Osteoblast (primary cell): ENCODE measurements at places on chromosomes 1 and 21.
A peak's percentile ranks its signal among the peaks of the same experiment; 100 is the strongest.

- H3K27ac ChIP-seq, result no peak overlapping the region
- no peaks in the 10 kb centered on the region for H3K4me1 ChIP-seq
- no peak overlapping the region for H3K4me3 ChIP-seq
These were observed 70.0 kb downstream of the CLCA4 start for GRCh38 chr1:86616871-86617270.

GRCh38 chr1:248775441-248775840 is 19.9 kb upstream of the LYPD8 start:
- no peak overlapping the region for H3K27ac ChIP-seq
- H3K36me3 ChIP-seq, result no peaks in the 10 kb centered on the region
- no peaks in the 10 kb centered on the region for H3K27me3 ChIP-seq
- no peak overlapping the region for H3K4me3 ChIP-seq
- DNase-seq, result no peak

DNA sequence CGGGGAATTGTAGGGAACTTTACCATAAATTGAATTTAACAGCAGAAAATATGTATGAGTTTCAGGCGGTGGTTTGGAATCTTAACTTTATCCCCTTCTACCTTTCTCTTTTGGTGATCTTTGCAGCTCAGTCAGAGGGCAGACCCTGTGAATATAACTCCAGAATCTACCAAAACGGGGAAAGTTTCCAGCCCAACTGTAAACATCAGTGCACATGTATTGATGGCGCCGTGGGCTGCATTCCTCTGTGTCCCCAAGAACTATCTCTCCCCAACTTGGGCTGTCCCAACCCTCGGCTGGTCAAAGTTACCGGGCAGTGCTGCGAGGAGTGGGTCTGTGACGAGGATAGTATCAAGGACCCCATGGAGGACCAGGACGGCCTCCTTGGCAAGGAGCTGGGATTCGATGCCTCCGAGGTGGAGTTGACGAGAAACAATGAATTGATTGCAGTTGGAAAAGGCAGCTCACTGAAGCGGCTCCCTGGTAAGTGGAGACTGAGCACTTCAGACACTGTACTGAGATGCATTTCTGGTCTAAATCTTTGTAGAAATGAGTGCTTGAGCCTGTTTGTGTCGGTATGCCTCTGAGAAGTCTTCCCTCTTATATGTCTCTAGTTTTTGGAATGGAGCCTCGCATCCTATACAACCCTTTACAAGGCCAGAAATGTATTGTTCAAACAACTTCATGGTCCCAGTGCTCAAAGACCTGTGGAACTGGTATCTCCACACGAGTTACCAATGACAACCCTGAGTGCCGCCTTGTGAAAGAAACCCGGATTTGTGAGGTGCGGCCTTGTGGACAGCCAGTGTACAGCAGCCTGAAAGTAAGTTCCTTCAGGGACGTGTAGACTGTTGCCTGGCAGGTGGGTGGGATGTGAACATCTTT is 1.5 kb downstream of the CCN1 start:
- peaks cover 23% of the 10 kb centered on the region for H3K4me1 ChIP-seq
- no peaks in the 10 kb centered on the region for H3K27me3 ChIP-seq
- peak; percentile 92 for DNase-seq
- peak overlapping the region; percentile 83 for H3K4me3 ChIP-seq
- H3K36me3 ChIP-seq, result peaks cover 26% of the 10 kb centered on the region

- no peak overlapping the region for H3K27ac ChIP-seq
- peak; percentile 86 for DNase-seq
- peak overlapping the region; percentile 82 for H3K4me3 ChIP-seq
- H3K36me3 ChIP-seq, result no peaks in the 10 kb centered on the region
These were observed 663 bp downstream of the ATP13A2 start for GRCh38 chr1:17011092-17011438.

GRCh38 chr1:233061265-233061664 is 110.9 kb downstream of the NTPCR start:
- no peaks in the 10 kb centered on the region for H3K27me3 ChIP-seq
- no peaks in the 10 kb centered on the region for H3K4me1 ChIP-seq
- no peak for DNase-seq

DNA sequence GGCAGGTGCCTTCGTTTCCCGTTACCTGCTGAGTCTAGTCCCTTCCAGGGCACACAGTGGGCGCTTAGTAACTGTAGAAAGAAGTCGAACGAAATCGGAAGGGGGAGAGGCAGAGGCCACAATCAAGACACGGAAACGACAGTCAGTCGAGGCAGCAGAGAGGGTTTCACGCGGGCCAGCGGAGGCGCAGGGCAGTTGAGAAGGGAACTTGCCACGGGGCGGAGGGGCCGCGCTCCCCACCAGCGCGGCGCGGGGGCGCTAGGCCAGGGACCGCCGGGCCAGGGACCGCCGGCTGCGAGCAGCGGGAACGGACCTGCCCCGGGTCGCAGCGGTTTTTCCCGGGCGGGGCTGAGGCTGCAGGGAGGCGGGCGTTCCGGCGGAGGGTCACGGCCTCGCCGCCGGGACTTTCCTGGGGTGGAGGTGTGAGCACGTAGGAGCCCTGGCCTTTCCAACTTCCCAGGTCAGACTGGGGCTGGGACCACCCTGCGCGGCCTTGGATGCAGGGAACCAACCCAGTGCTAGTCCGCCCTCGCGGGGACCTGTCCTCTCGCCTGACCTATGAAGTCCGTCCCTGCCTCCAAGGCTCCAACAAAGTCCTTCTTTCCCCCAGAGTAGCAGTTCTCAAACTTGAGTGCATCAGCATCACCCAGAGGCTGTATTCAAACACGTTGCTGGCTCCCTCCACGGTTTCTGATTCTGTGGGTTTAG is 150.1 kb upstream of the FGGY start:
- peak overlapping the region; percentile 74 for H3K4me3 ChIP-seq
- no peaks in the 10 kb centered on the region for H3K27me3 ChIP-seq
- DNase-seq, result peak; percentile 83
